Activated T-helper 1 cell treated with Interleukin-2 at 50 U/mL for 16 hours (primary cell): ENCODE measurements at places on chromosomes 6 and 20.

- no peak for DNase-seq
Measured at GRCh38 chr6:24721461-24722215, 2.7 kb upstream of the C6orf62 start.

DNA sequence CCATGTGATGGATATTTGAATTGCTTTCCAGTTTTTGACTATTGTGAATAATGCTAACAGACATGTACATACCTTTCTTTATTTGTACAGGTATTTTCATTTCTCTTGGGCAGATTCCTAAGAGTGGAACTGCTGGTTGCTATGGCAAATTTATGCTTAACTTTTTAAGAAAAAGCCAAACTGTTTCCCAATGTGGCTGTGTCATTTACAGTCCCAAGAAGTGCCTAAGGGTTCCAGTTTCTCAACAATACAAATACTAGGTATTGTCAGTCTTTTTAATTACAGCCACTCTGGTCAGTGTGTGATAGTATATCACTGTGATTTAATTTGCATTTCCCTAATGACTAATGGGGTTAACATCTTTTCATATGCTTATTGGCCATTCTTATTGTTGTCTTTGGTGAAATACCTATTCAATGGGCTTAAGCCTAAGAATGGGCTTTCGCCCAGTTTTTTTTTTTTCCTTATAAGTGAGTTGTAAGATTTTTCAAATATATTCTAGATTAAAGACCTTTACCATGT is 10.3 kb downstream of the REPS1 start:
- DNase-seq = no peak

- no peak for DNase-seq
Measured at GRCh38 chr6:116251568-116252384, 2.1 kb downstream of the TSPYL4 start.

DNA sequence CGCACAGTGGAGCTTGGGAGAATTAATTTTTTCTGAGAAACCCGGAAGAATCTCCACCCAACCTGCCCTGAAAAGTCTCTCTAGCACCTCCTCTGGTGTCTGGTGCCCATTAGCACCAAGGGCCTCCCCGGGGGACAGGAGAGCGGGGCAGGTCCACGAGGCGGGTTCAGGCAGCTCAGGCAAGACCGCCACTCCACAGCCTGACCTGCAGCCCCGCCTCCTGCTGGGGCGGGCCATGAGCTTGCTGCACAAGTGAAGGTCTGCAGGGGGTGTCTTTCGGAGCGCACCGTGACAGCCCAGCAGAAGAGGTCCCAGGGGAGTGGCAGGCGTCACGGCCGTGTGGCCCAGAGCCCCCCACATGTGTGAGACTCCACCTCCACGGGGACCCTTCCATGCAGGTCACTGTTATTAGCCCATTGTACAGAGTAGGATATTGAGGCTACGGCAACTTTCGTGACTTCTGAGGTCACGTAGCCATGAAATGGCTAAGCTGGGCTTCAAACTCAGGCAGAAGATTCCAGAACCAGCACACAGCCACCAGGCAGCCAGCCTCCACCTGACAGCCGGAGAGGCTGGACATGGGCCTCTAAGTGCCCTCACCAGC is 63.9 kb upstream of the SLCO4A1 start:
- DNase-seq = no peak

- no peak for DNase-seq
Measured at GRCh38 chr6:21115111-21115510, 478.4 kb upstream of the SOX4 start.

DNA sequence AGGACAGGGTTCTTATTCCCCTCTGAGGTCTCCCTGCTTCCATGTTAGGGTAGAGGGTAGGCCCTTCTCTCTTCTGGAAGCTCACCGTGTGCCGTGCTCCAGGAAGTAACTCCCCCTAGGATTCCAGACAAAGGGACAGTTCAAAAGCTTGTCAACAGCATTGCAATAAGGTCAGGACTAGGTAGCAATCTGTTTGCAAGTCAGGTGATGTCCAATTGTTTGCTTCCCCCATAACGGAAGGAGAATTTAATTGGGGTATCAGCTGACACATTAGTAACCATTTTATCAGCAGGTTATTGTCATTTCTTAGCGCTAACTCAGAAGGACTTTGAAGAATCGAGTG is 41.9 kb downstream of the SYNJ2 start:
- DNase-seq = no peak

GRCh38 chr20:60540591-60540990 is 582.4 kb downstream of the CDH26 start:
- no peak for DNase-seq

- DNase-seq = no peak
Measured at GRCh38 chr6:157539421-157539822, 158.4 kb downstream of the ZDHHC14 start.

GRCh38 chr6:13296536-13296997 is 31.8 kb downstream of the TBC1D7 start:
- DNase-seq = no peak

- no peak for DNase-seq
Measured at GRCh38 chr6:170291271-170292110, 613 bp upstream of the DLL1 start.

DNA sequence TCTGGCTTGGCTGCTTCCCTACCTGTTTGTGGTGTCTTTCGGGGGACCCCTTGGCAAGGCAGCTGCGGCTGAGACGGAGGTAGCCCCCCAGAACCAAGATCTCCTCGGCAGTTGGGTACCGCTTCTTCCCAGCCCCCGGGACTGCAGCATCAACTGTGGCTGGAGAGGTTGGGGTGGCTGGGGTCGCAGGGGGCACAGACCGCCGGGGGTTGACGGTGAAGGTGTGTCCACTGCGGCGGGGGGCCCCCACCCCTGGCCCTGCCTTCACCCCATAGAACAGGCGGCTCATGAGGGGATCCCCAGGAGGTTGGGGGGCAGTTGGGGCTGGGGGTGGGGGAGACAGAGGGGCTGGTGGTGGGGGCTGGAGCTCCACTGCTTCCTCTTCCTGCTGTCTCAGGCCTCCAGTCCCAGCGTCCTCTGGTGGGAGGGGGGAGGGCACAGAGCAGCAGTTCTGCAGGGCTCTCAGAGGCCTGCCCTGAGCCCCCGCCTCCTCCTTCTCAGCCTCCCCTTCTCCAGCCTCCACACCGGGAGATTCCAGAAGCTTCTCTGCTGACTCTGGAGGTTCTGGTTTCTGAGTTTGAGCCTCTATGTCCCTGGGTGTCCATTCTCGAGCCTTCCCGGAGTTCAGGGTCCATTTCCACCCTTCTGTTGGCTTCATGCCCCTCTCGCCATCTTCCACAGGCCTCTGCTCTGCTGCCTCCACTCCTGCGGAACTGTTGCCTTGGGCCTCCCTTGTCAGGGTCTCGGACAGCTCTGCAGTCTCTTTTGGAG is 1.9 kb downstream of the PPP1R18 start:
- peak; percentile 34 for DNase-seq

DNA sequence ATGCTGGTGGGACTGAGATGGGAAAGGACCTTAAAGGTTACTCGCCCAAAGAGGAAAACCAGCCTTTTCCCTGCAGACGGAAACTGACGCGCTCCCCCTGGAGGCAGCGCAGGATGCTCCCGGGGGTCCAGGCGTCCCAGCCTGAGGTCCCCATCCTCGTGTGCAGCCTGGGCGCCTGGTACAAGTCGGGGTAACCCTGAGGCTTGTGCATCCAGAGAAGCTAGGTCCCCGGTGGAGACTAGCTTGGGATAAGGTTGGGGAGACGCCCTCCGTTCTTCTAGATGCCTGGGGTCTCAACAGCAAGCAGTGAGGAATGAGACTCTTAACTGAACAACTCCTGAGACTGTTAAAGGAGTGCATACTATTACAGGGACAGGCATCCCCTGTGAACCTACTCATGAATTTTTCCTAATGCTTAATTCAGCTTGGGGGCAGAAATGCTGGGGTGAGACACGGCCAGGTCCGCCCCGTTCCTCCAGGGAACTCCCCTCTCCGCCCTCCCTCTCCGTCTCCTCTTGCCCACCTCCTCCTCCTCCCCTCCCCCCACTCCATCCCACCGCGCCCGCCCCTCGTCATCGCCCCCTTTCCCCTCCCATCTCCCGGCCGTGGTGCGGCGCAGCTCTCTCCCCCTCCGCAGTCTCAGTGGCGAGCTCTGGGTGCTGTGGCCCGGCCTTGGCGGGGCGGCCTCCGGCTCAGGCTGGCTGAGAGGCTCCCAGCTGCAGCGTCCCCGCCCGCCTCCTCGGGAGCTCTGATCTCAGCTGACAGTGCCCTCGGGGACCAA is at the start of gene PRSS35:
TSS of gene PRSS35 (plus strand) at position 634 of the 781 bp plus-strand sequence. CDS start 10,908 bp downstream, outside the sequence.
- no peak for DNase-seq

DNA sequence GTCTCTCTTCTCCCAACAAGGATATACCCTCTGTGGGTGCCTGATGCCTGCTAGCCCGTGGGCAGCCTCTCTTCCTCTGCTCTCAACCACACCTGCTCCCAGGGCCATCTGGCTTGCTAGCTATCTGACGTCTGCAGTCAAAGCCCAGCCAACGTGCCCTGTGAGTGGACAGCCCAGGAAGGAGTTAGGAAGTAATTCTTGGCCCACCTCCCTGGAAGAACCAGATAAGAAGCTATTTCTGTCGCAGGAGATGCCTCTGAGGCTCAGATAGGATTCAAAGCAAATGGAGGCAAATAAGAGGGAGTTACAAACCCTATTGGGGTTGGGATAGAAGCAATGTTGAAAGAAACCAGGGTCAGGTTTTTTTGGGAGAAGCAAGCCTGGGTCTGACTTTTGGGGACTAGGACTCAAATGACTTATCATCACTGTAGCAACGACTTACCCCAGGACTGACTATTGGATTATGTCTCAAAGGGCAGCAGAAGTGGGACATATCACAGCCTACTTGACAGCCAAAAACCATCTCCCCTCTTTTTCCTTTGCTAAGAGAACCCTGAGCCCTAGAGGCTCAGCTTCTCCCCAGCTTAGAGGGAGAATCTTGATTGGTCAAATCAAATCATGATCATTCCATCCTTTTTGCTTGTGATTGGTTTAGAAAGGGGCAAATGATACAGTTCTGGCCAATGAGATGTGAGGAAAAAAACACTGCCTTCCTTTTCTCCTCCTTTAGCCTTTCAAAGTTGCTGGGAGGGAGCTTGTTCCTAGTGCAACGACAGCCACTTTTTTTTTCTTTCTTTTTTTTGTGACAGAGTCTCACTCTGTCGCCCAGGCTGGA is 18.0 kb upstream of the CDK5RAP1 start:
- DNase-seq = no peak

DNA sequence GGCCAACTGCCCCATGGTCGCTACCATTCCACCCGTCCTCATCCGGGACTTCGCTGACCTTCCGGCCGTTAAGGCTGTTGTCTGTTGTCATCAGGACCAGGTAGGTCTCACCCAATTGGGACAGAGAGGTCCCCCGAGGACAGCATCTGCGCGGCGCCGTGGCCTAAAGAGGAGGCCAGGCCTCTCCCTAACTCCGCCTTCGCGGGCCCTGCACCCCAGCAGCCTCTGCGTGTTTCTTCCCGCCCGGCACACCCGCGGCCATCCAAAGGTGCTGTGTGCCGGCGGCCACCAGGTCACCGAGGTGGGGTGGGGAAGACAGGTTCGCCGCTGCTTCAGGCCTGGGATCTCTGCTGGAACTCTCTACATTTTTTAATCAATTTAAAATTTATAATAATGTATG is 9.0 kb downstream of the OR2W1 start:
- DNase-seq = no peak

DNA sequence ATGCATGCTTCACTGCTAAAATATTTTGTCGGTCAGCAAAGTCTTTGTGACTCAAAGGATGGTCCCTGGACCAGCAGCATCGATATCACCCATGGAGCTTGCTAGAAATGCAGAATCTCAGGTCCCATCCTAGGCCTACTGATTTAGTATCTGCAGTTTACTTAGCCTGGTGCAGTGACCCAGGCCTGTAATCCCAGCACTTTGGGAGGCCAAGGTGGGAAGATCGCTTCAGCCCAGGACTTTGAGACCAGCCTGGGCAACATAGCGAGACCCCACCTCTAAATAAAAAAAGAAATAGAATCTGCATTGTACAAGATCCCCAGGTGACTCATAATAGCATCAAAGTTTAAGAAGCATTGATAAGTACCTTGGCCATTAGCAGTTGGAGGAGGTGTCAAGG is 248.7 kb downstream of the CD83 start:
- no peak for DNase-seq

DNA sequence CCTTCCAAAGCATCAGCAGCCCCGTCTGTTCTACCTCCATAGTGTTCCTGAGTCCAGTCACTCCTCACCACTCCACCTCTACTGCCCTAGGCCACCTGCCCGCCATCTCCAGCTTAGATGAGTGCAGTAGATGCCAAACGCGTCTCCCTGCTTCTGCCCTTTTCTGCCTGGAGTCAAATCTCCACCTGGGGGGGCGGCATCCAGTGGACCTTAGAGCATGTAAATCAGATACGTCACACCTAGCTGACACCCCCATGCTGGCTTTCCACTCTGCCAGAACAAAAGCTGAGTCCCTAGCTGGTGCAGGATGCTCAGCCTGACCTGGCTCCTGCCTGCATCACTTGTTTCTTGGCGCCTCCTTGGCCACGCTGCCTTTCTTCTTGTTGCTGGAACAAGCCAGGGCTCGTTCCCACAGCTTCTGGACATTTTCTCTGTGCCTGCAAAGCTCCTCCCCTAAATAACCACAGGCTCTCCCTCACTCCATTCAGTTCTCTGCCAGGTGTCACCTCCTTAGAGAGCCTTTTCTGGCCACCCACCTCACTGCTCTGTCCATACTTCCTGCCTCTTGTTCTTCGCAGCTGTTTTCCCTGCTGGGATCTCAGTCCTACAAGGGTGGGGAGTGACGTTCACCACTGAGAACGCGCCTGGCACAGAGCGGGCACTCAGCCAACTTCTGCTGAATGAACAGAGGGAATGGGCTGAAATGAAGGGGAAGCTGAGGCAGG is 5.8 kb downstream of the DDR1 start:
- DNase-seq = no peak

- no peak for DNase-seq
Measured at GRCh38 chr20:53814060-53814459, 220.4 kb upstream of the ZNF217 start.

- DNase-seq = no peak
Measured at GRCh38 chr20:19335916-19336315, 123.5 kb downstream of the SLC24A3 start.

- DNase-seq = no peak
Measured at GRCh38 chr6:44214307-44214706, 2.4 kb upstream of the MYMX start.

DNA sequence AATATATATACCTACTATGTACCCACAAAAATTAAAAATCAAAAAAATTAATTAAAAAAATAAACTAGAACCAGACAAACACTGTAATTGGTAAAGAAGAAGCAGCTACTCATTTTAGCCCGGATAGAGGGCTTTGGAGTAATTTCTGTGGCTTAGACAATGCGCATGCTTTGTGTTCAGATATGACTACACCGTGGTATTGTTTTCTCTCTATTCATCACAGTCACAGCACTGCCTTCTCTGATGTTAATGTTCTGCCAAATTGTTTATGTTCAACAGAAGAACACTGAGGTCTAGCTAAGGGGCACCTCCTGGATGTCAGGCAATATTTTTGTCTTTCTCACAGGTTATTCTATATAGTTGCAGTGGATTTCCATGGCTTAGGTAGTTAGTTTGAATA is 77.5 kb upstream of the GJE1 start:
- no peak for DNase-seq

GRCh38 chr20:32116079-32116521 is 6.6 kb downstream of the TM9SF4 start:
- no peak for DNase-seq
